ENCODE measurements at places on chromosomes 1 and 21.

GRCh38 chr1:107804134-107804533 lies 160.8 kb downstream of the VAV3 start:
- DNase-seq = no peak

GRCh38 chr1:61301824-61302657 lies 219.7 kb downstream of the NFIA start:
- DNase-seq = no peak

DNA sequence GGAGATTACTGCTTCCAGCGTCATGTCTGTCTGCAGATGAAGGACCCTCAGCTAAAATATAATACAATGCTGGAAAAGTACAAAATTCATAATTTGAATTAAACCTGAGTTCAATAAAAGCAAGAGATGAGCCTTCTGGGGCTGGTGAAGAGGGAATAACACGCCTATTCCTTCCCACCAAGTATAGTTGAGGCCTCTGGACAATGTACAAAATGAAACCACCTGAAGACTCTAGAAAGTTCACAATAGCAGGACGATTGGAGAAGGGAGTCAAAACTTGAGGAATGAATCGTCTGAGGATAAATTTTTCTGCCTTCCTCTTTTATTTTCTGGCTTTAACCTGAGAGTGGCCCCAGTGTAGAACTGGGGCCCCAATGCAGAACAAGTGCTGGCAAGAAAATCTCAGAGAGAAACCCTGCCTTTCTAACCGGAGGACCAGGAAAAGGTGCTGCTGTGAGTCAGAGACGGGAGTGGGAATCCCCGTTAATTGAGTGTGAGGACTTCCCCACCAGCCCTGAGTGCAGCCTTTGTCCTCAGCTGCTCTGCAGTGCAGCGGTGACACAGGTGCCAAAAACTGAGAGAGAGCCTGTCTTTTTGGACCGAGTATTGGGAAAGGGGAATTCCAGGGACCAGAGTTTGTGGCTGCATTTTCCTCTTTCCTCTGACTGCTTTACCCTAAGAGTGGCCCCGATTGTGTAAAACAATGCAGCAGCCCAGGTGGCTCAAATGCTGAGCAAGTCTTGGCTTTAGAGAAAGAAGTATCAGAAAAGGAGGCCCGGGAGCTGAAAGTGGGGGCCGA lies 264.9 kb downstream of the DYRK1A start:
- DNase-seq = no peak

GRCh38 chr1:7326366-7326765 lies 444.7 kb upstream of the VAMP3 start:
- DNase-seq = no peak

DNA sequence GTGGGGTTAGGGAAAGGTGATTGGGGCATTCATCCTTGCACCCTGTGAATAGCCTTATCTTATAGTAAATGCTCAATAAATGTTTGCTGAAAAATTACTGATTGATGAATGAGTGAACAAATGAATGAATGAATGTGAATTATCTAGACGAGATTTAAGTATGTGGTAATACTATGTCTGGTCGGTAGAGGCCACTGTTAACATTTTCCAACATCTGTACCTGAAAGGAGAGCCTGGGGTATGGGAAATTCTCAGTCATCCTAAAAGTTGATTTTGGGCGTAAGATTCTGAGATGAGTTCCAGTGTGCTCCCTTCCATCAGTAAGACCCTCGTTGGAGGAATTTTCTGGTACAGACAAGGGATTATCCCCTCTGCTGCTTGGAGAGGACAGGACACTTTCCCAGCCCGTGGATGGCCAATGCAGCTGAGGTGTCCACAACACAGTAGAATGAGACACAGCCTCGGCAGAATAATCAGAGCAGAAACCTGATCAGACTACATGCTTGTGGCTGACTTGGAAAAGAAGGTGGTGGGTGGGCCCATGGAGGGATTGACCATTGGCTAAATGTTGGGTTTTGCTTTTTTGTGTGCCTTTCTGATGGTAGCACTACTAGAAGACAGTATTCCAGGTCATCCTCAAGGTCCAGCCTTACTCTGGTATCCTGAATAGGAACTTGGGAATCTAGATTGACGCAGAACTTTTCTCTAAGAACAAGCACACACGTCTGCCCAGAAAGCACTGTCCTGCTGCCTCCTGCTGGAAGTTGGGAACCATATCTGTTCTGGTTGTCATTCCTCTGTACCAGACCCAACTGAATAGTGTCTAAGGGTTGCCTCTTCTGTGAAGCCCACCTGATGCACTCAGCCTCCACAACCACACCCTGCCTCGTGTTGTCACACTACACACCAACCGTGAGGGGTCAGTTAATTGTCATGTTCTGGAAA lies 262.0 kb downstream of the TNR start:
- no peak for DNase-seq

GRCh38 chr1:206578068-206578977 lies 33.9 kb downstream of the EIF2D start:
- DNase-seq = no peak

DNA sequence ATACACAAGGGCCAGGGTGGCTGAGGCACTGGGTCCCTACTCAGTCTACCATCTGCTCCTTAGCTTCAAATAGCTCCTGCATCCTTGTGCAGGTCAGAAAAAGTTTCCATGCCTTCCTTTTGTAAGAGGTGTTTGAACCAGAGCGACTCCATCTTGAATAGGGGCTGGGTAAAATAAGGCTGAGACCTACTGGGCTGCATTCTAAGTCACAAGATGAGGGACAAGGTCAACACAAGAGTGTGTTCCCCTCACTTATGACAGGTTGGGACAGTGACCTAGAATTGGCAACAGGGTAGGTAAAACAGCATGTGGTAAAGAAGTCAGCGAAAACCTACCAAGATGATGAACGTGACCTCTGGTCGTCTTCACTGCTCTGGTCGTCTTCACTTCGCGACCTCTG lies 120.5 kb downstream of the KCNK1 start:
- no peak for DNase-seq

- DNase-seq = no peak
Observed at GRCh38 chr21:43299441-43300277, 127.3 kb downstream of the SIK1 start.

DNA sequence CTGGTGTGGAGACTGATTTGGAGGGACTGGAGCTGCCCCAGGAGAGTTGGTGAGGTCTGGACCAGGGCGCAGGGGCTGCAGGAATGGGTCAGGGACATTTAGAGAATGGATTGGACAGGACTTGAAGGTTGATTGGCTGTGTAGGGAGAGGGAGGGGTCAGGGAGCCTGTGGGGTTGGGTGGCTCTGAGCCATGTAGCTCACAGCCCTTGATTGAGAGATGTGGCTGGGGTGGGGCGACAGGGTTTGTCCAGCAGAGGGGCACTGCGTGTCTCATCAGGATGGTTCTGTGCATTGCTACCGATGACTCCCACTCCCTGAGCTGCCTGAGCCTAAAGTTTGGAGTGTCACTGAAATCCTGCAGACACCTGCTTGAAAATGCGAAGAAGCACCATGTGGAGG lies 12.1 kb downstream of the AZIN2 start:
- DNase-seq = no peak

DNA sequence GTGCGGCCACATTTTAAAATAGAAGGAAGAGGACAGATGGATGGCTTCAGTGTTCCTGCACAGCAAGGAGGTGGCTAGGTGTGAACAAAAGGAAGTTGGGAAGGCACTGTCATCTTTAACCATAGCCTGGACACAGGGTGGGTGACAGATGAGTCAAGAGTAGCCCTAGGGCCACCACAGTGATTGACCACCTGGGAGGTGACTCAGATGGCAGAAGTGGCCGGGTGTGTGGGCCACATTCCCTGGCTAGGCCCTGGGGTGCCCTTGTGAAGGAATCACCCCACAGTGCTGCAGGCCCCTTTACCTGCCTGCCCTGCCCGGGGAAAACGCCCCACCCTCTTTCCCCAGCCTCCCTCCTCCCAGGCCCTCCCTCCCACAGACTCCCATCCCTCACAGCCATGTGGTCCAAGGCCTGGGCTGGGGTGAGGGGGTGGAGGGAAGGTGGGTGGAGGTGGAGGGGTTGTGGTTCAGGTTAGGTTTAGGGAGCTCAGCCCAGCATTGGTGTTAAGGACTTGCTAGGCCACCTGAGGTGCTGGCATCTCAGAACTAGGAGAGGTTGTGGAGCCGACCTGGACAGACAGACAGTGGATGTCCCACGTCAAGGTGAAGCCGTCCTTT lies 59.1 kb downstream of the SPSB1 start:
- DNase-seq = no peak

GRCh38 chr1:209511169-209511568 lies 72.3 kb upstream of the CAMK1G start:
- DNase-seq = no peak

DNA sequence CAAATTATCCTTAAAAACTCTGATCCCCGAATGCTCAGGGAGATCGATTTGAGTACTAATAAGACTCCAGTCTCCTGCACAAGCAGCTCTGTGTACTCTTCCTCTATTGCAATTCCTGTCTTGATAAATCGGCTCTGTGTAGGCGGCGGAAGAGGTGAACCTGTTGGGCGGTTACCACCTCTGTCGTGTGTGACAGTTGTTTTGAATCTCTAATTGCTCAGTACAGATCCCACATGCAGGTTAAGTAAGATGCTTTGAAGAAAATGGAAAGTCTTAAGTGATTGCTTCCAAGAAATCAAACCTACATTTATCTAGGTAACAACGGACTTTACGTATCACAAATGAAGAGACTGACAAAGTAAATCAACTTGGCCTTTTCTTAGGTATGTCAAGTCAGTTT lies 35.5 kb downstream of the COA6 start:
- no peak for DNase-seq

DNA sequence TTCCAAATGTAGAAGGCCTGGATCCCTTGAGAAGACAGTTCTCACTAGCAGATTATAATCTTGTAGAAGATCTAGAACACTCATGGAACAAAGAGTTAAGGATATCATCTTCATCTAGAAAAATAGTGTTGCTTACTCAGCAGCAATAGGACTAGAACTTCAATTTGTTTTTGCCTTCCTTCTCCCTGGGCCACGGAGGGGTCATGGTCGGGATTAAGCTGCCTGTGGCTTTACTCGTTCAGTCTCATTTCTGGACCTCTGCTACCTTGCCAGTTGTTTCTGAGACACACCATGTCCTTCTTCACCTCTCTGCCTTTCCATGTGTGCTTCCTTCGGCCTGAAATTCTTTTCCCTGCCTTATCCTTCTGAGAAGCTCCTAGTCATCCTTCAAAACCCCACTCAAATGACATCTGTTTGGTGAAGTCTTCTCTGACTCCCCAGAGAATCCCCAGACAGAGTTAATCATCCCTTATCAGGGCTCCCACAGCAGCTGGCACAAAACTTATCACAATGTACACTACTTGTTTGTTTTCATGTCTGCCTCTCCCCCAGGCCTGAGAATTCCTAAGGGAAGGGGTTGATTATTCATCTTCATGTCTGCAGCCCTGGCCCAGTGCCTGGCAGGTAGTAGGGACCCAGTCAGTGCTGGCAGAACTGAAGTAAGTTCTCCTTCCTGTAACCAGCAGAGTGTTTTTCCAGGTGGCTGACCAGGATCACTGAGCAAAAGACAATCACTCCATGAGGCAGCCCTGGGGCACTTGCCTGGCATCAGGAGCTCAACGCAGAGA lies 15.5 kb upstream of the SNX27 start:
- DNase-seq = no peak

- no peak for DNase-seq
Observed at GRCh38 chr1:29269382-29269781, 33.1 kb downstream of the PTPRU start.

GRCh38 chr1:208737161-208737560 lies 493.0 kb upstream of the PLXNA2 start:
- DNase-seq = no peak

- no peak for DNase-seq
Observed at GRCh38 chr1:246907472-246907871, 24.3 kb downstream of the AHCTF1 start.

DNA sequence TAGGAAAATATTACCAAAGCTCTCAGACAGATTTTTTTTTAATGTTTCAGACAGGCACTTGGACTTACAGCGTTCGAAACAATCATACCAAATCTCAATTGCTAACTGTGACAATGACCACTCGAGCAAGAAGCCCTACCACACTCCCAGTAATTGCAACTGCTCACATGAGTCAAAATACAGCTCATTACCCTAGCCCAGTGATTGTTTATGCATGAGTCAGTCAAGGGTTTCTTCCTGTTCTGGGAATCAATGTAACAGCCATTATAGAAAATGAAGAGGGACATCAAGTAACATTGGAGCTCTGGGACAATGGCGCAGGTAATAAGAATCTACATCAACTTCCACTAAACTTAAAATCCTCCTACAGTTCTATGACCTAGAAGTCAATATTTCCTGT lies 56.1 kb upstream of the SH3GLB1 start:
- no peak for DNase-seq

DNA sequence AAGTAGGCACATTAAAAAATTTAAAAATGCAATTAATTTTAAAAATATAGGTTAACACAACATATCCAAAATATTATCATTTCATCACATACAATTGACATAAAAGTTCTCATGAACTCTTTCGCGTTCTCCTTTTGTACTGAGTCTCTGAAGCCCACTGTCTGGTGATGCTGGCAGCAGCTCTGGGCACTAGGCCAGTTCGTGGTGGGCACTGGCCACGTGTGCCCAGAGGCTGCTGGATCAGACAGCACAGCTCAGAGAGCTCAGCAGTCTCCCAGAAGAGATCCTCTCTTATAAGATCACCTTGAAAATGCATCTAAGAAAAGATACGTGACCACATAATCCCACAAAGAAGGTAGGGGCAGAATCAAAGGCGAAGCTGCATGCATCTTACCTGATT lies 9.9 kb downstream of the CEP104 start:
- DNase-seq = no peak
